ENCODE measurements at places on chromosomes 7 and 10.

GRCh38 chr7:96685353-96685752 is 24.3 kb downstream of the SEM1 start:
- no peak for DNase-seq

- no peak for DNase-seq
These were observed 83.1 kb downstream of the ADARB2 start for GRCh38 chr10:1654247-1654646.

- peak; percentile 71 for DNase-seq
These were observed 110.3 kb upstream of the LANCL2 start for GRCh38 chr7:55254596-55255495.

DNA sequence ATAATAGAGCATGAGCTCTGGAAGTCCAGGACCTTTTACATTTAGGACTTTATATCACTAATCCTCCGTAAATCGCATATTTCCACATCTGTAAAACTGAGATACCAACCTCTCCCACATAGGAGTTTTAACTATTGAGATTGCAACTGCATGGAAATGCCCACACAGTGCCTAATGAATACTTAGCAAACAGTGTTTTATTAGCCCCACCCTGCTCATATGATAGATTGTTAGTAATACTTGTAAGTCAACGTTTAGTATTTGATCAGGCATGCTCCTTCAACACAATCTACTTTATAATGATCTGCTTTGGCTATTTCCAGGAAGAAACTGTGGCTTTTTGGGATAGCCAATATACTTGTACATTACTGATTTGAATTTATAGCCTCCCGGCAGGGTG is 8.5 kb downstream of the PDZD8 start:
- no peak for DNase-seq

DNA sequence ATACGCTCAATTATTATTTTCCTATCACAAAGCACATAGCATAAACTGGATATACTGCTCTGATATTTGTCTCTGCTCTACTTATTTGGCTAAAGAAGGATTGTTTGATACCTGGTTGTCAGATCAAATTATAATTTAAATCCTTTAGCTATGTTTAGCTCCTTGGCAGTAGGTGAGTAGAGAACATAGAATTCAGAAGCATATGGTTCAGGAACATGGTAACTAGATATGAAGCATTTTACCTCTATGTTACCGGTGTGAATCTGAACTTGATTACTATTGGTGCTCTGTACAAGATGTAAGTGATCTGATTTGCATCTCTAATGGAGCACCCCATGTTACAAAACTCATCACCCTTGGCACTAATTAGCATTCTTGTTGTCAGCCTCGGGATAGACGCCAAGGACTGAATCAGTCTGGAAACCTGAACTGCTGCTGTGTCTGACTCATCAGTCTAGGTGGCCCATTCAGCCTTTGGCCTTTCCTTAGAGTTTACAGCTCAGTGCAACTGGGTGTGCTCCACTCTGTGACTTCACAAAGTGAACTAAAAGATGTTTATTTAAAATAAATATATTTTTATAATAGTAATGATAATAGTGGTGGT is 12.3 kb upstream of the MYPN start:
- peak; percentile 97 for DNase-seq

GRCh38 chr7:47816647-47817046 is 131.6 kb downstream of the PKD1L1 start:
- DNase-seq, result peak; percentile 67

- DNase-seq, result peak; percentile 54
These were observed 52.8 kb downstream of the DLG5 start for GRCh38 chr10:77873536-77874380.

- DNase-seq, result no peak
These were observed 241.7 kb downstream of the GATA3 start for GRCh38 chr10:8296090-8296733.

- DNase-seq, result peak; percentile 77
These were observed 187.2 kb upstream of the CSTF2T start for GRCh38 chr10:51886438-51887068.

- DNase-seq, result no peak
These were observed 14.9 kb upstream of the EZH2 start for GRCh38 chr7:148898845-148899484.

- DNase-seq, result no peak
These were observed 34.0 kb downstream of the SPDYE6 start for GRCh38 chr7:102322202-102322715.

GRCh38 chr7:121102619-121103018 is 114.1 kb downstream of the CPED1 start:
- DNase-seq, result no peak
